ENCODE measurements at places on chromosomes 6 and 20.

DNA sequence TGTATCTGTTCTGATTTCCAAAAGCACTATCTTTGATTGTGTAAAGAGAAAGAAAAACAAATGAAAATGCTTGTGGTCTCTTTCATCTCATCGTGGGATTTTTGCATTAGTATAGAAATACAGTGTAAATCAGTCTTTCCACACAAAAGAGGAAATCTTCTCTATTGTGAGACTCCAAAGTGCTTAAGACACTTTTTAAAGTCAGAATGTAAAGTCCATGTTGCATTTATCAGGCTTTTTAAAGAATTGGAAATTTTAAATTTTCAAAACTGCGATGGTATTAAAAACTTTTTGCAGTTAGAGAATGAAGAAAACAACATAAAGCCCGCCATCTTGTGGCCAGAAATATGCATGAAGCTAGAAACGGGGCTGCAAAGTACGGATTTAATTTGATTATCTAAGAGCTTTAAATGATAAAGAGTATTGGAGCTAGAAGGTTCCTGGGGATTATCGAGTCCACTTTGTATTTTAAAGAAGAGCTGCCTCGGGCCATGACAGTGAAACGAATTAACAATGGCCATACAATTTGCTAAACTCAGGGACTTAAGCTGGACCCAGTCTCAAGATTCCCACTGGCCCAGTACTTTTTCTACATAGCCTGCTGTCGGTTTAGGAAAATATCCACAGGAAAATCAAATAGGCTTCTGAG lies 339.6 kb downstream of the ARHGAP18 start:
- no peak for ATAC-seq

GRCh38 chr6:4185419-4185818 lies 50.0 kb upstream of the ECI2 start:
- no peak for ATAC-seq

DNA sequence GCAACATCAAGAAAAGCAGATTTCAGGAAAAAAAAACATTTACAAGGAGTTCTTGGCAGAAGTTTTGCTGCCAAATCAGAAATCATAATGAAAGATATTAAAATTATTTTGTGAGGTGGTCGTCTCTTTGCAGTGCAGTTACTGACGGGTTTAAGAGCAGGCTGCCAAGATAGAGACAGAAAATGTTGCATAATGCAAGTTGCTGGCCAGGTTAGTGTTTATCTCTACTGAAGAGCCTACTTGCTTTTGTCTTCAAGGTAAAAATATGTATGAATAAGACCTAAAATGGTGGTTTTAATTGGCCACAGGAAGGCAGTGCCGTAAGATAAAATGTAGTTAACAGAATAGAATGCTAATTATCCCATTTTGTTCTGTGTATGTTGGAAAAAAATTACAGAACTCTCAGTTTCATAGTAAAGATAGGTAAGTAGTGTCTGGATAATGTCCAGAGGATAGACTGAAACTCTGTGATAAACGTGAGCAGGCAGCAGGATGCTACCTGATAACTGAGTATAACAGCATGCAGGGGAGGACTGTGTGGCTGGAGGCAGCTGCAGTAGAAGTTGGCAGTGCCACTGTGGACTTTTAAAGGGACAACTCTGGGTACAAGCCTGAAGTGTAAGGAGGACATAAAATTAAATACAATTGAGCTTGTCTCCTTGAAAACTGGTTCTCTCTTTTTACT lies 13.9 kb downstream of the FOXO3 start:
- ATAC-seq = no peak

- ATAC-seq = no peak
Measured at GRCh38 chr6:101393829-101394251, 332 bp downstream of the GRIK2 start.

GRCh38 chr6:53846250-53846649 lies 51.4 kb downstream of the LRRC1 start:
- no peak for ATAC-seq

DNA sequence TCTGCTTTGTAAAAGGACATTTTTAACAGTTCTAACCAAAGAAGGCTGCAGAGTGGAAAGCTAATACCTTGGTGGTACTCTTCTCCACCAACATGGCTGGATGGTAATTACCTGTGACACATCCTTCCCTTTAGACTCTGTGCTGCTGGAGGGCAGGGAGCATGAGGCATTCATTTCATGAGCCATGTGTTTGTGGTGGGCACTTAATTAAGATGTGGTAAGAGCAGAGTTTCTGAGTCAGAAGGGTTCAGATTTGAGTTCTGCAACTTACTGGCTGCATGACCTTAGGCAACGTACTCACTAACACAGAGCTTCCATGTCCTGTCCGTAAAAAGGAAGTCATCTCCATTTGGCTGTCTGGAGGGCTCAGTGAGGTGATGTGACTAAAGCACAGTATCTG lies 9.1 kb upstream of the ZNF133 start:
- ATAC-seq = peak; percentile 49

DNA sequence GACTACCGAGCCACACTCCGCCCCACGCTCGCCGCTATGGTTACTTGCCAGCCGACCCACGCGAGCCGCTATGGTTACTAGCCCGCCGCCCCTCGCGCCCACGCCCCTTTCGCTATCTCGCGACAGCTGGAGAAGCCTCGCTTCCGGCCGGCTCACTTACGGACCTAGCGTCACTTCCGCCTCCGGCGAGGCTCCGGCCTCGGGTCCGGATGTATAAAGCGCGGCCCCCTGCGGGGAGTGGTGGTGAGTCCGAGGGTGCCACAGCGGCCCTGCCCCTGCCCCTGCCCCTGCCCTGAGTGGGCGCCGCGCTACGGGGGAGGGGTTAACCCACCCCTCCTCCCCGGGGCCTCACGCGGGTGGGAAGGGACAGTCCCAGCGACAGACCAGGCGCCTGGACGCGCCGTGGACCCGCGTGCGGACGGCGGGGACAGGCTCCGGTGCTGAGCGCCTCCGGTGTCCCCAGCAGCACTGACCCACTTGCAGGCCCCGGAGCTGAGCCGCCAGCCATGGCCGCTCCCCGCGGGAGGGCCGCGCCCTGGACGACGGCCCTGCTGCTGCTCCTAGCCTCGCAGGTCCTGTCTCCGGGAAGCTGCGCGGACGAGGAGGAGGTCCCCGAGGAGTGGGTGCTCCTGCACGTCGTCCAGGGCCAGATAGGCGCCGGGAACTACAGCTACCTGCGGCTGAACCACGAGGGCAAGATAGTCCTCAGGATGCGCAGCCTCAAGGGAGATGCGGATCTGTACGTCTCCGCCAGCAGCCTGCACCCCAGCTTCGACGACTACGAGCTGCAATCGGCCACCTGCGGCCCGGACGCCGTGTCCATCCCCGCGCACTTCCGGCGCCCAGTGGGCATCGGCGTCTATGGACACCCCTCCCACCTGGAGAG lies at the start of the genes C6orf120 and WDR27:
C6orf120 (plus strand) TSS at position 173 of the 886 bp plus-strand sequence; CDS start at position 507, 334 bp downstream.
WDR27 (minus strand) TSS at position 76 of the 886 bp plus-strand sequence. CDS start 13,024 bp downstream, outside the sequence.
- peak; percentile 92 for ATAC-seq

- no peak for ATAC-seq
Measured at GRCh38 chr6:162468326-162468725, 259.2 kb downstream of the PRKN start.

DNA sequence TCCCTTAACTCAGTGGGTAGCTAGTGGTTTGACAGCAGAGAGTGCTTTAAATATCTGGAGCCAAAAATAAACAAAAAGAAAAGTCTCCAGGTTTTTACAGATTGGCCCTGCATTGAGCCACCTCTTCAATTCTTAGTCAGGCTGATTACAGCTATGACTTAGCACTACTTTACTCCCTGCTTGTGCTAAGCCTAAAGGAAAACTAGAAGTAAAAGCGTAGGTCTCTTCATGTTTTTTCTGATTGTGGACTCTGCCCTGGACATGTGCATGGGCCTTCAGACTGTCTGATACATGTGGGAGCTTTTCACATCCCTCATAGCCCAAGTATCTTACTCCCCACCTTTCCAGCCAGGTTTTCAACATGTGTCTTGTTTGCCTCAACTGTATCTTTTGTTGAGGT lies 33.3 kb downstream of the KPNA5 start:
- no peak for ATAC-seq

- no peak for ATAC-seq
Measured at GRCh38 chr6:14059791-14060436, 57.7 kb upstream of the CD83 start.

DNA sequence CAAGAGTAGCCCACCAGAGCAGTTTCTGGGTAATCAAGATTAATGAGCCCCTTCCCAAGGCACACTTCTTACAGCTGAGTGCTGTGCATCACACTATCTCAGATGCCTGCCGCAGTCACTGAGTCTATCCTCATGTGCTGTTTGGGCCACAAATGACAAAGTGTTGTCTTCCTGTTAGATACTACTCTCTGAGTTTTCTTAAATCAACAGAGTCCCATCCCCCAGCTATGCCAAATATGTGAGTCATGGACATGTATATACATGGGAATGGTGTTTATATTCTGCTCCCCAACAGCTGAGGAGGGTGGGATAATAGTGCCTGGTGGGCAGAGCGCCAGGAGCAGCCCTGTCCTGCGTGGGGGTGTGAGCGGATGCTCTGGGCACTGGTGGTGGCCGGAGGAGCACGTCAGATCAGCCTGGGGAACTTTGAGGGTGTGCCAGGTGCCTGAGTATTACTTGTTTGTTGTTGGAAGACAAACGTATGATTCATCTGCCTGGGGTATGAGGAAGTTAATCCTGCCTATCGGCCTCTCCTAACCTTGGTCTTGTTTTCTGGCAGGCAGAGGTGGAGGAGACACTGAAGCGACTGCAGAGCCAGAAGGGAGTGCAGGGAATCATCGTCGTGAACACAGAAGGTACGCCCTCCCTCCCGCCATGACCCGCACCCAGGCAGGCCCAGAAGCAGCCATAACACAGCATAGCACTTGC lies 9.6 kb downstream of the DYNLRB1 start:
- ATAC-seq = no peak
